Activated naive CD8-positive, alpha-beta T cell treated with anti-CD3 and anti-CD28 coated beads, Interleukin-2, amount 50 U/mL, for 16 hours (primary cell): ENCODE measurements at places on chromosomes 11 and 22.

DNA sequence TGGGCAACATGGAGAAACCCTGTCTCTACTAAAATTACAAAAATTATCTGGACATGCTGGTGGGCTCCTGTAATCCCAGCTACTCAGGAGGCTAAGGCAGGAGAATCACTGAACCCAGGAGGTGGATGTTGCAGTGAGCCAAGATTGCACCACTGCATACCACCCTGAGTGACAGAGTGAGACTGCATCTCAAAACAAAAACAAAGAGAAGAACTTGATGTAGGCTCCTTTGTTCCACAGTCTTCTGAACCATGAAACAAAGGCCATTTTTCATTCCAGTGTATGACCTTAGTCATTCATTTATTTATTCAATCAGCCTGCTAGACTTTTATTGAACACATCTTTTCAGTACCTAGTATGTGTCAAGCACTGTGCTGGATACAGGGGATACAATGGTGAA is 369.6 kb downstream of the FAT3 start:
- no peak for DNase-seq

DNA sequence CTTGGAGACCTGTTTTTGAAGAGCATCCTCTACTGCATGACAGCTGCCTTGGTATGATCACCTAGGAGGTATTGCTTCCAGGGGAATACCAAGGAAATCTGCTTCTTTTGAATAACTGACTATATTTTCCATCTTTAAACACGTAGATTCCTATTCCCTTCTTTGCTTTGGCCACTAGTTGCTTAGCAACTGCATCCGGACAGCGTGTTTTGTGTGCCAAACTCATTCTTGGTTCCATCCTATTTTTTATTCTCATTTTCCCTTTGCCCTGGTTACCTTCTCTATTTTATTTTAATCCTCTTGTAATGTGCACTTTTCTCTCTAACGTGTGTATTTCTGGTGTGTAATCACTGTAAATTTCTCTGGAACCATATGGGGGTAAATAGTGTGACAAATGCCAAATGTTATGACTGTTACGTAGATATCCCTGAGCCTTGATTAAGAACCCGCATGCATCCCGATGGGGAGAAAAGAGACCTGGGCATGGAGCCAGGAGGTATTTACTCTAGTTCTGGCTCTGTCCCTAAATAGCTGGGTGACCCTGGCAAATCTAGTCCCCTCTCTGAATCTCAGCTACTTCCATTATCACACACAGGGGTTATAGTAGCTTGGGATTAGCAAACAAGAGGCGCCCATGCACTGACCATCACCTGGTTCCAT is 241.7 kb downstream of the MIAT start:
- DNase-seq: no peak

DNA sequence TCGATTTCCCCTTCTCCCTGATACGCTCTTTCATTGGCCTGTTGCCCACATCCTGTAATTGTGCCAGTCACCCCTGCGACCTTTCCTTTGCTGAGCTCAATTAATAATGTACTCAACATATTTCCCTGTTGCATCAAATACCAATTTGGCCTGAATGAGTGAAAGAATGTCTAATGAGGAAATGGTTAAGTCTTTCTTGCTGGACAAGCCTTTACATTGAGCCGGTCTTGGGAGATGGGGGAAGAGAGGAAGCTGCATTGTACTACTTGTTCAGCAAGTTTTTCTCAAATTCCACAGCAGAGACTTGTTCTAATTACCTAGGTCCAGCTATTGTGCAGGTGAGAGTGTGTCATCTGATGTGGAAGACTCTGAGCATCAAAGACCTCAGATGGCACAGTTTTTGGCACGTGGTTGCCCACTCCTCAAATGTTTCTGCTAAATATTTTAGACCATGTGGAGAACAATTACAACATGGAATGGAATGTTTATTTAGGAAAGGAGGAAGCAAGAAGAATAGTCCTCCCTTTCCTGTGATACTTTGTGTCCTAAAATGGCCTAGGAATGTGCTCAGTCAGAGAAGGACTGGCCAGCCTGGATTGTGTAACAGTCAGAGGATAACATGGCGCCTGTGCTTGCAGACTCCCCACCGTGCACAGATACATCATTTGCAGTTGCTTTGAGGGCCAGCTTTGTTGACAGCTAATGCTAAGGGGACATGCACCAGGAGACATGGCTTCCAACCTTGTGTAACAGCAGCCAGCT is 129.5 kb upstream of the E2F8 start:
- no peak for DNase-seq

GRCh38 chr11:110759972-110760381 is 47.7 kb upstream of the ARHGAP20 start:
- no peak for DNase-seq

DNA sequence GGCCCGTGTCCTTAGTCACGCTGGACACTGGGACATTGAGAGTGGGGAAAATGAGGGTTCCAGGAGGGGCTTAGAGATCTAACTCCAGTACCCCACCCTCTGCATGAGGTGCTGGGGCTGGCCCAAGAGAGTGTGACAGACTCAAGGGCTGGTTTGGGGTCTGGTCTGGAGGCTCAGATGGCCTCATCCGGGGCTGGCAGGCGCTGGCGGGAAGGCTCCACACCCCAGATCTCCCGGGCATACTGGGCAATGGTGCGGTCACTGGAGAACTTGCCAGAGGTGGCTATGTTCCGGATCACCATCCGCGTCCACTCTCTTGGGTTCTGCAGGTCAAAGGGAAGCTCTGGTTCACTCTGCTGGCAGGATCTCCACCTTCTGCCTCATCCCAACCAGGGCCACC is 2.5 kb upstream of the RASGRP2 start:
- DNase-seq: no peak

- no peak for DNase-seq
Observed at GRCh38 chr11:84552791-84553190, 1074.4 kb downstream of the DLG2 start.

- DNase-seq: no peak
Observed at GRCh38 chr22:44884968-44885805, 124.6 kb downstream of the PHF21B start.

GRCh38 chr11:45395947-45396346 is 109.8 kb upstream of the SYT13 start:
- no peak for DNase-seq

GRCh38 chr22:39873965-39874364 is 19.6 kb downstream of the ENTHD1 start:
- no peak for DNase-seq

GRCh38 chr11:128522943-128523518 is 64.3 kb downstream of the ETS1 start:
- peak; percentile 73 for DNase-seq

GRCh38 chr11:32527261-32528175 is 56.1 kb upstream of the EIF3M start:
- DNase-seq: no peak

DNA sequence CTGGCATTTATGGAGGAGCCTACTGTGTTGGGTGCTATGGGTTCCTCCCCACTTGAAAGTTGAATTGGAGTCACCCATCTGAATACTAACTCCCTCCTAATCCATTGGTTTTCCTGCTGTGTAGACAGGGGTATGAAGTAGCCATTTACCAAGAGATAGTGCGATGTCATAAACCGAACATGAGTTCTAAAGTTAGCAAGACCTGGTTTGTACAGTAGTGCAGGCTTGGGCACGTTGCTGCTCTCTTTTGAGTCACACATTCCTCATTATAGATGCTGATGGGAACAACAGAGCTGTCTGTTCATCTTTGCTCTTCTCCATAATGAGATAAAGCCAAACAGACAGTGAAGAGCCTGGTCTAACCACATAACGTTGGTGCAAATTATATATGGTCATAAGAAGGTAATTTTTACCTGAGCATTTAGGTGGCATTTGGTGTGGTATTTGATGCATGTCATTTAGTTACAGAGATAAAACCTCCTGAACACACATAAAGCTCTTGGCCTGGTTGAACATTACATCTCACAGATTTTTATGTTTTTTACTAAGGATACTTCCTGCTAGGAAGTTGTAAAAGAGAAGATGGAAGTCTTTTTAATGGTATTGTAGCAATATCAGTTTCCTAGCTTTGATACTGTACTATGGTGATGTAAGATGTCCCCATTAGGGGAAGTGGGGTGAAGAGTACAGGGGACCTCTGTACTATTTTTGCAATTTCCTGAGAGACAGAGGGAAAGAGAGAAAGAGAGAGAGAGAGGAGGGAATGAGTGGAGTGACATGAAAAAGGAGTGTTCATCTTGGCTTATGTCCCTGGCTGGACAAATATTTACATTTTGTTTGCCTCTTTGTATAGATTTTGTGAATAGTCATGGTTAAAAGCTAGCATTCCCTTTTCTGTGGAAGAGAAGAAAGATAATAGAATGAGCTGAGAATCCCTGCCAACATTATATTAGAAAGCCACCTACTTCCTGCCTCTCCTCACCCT is 27.9 kb downstream of the GRAP2 start:
- DNase-seq: no peak

DNA sequence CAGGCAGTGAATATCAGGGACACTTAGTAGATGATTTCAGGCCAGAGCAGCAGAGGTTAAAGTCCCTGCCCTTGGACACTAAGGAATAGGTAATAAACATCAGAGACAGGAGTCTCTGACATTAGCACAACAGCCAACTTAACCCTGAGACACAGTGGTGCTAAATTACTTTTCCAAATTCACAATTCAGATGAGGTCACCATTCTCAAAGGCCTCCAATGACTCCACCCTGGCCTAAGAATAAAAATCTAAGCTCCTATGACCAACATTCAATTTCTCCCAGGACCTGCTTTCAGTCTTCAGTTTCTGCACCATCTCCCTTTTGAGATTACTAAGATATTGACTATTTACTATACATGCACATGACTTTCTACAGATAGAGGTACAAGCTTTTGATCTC is 42.0 kb downstream of the BLID start:
- DNase-seq: no peak

GRCh38 chr11:60864856-60865513 is 2.4 kb upstream of the ZP1 start:
- no peak for DNase-seq

DNA sequence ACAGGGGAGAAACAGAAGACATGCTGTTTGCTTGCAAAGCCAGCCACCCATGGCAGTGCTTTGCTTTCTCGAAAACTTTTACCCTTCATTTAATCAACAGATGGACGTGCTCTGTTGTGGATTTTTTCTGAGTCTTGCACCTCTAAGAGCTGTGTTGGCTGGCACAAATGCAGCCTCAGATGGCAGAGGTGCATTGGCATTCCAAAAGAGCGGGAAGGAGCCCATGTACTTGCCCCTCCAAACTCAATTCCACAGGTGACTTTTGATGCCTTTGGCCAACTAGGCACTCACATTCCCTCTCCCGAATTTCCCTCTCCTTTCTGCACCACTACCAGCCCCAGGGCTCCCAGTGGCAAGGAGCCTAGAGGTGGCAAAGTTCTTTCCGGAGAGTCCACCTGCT is 1.2 kb downstream of the KIRREL3 start:
- no peak for DNase-seq

- no peak for DNase-seq
Observed at GRCh38 chr22:34743110-34743751, 322.7 kb upstream of the ISX start.

- no peak for DNase-seq
Observed at GRCh38 chr11:94457118-94458029, 36.3 kb downstream of the MRE11 start.

DNA sequence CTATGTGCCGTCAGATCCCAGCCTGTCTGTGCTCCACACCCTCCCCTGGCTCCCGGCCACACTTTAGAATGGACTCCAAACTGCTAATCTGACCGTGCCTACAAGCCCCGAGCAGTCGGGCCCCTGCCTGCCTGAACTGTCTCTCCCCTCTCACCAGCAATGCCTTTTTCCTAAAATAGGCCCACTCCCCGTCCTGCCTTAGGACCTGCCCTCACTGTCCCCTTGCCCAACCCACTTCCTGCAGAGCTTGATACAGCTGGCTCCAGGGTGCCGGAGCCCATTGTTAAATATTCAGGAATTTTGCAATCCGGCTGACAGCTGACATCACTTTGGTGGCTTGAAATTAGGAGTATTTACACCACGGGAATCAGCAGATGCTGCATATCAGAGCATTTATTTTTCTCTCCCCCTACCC is 21.4 kb downstream of the MN1 start:
- DNase-seq: no peak

GRCh38 chr22:40951795-40952605 is 822 bp downstream of the RBX1 start:
- no peak for DNase-seq

DNA sequence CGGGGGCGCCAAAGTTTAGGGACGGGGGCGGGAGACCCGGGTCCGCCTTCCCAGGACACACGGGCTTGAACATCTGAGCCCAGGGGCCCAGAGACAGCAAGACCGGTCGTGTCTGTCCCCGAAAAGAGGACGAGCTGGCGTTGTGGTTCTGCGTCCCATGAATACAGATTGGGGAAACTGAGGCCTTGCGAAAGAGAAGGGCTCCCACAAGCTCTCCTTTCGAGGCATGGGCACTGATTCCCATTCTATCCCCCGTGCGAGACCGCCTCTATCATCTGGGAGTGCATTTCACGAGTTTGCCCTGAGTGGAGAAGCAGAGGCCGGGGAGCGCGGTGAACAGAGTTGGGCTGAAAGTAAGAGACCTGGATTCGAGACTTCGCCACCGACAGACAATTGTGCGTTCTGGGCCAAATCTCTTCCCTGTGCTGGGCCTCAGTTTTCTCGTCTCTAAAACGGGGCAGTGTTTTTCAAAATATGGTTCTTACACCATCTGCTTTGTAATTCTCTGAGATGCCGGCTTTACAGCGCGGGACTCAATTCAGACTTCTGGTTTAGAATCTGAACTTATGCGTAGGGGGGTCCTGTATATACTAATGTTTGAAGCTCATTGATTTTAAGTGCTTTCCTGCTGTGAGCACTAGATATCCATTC is 471 bp downstream of the RNF185 start:
- no peak for DNase-seq

GRCh38 chr11:65551572-65552387 is 6.4 kb downstream of the LTBP3 start:
- DNase-seq: no peak

DNA sequence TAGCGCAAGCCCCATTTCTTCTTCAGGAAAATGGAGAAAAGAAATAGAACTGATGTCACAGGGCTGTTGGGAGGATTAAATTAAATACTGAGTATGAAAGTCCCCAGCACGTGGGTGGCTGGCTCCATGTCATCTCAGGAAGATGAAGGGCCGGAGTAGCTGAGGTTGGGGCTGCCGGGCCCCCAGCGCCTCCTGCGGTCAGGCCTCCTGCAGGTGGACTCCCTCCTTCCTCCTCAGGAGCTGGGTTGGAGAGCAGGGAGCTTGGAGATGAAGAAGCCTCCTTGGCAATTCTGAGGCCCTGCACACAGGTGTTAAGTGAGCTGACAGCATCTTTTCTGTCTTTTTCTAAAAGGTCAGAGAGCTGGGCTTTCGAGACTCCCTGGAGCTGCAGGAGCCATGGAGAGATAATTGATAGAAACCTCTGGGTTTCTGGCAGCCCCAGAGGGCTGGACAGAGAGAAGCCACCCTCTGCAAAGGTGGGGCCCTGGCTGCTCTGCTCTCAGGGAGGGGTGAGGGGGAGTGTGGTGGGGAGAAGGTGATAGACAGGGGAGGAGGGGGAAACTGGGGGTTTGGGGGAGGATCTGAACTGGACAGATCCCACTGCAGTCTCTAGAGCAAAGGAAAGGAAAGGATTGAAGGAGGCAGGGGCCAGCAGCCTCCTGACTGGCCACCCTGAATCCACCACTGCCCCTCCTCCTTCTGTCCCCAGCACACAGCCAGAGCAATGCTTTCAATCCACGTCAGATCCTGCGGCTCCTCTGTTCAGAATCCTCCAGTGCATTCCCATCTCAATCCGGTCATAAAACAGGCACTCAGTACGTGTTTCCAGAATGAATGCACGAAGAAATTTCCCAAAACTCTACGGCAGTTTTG is 210.8 kb downstream of the CEP164 start:
- DNase-seq: no peak

GRCh38 chr11:44977493-44977984 is 26.9 kb upstream of the TP53I11 start:
- DNase-seq: no peak
